GM03348 (cell line): ENCODE measurements at places on chromosomes 6 and 20.
A peak's percentile ranks its signal among the peaks of the same experiment; 100 is the strongest.

GRCh38 chr20:21270806-21271205, 32.3 kb upstream of the XRN2 start:
- DNase-seq: no peak

DNA sequence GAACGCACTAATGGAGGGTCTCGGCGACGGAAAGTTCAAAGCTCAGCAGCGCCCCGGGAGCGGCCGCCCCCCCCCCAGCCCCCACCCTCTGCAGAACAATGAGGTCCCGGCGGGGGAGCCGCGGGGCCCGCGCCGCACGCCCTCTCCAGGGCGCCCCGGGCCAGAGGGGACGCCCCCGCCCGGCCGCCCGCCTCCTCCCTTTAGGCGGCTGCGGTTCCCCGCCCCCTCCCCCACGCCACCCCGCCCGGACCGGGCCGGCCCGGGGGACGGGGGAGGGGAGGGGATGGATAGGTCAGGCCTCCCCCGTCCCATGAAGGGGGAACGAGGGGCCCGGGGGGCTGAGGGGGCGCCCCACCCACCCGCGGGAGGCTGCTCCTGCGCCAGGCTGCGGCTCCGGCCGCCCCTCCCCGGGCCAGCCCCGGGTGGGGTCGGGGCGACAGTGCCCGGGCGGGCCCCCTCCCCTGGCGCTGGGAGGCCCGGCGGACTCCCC, 1.5 kb downstream of the NOL4L start:
- peak; percentile 35 for DNase-seq

- peak; percentile 76 for DNase-seq
Measured at GRCh38 chr6:45423111-45423823, 45.5 kb upstream of the SUPT3H start.

DNA sequence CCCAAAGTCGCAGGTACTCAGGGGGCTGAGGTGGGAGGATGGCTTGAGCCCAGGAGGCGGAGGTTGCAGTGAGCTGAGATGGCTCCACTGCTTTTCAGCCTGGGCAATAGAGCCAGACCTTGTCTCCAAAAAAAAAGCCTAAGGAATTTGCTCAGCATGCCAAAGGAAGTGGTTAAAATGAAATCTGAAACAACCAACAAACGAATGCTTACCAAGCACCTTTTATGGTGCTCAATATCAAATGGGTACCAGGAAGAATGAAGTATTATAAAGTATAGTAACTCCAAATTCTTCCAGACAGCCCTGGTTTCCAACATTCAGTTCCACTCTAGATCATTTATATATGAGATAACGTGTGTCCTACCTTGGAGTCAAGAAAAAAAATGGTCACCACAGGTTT, 14.0 kb downstream of the GMDS start:
- DNase-seq: peak; percentile 23

GRCh38 chr20:58481481-58482021, 33.6 kb downstream of the APCDD1L start:
- DNase-seq: peak; percentile 85

GRCh38 chr6:167770291-167770955, 56.3 kb upstream of the AFDN start:
- no peak for DNase-seq

GRCh38 chr6:25703005-25703404, 51.0 kb downstream of the SCGN start:
- no peak for DNase-seq

DNA sequence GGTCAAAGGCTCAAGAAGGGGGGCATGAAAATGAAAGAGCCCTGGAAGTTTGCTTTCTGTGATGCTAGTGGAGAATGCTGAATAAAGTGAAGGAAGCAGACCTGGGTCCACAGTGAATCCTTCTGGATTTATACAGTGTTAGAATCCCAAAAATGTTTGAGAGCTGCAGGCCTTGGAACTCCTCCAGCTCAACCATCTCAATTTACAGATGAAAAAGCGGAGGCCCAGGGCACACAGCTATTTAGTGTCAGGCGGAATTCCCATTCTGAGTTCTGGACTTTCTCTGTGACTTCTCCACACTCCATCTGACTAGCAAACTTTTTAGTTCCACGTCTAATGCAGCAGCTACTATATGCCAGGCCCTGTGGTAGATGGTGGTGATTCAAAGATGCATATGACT, 1.5 kb upstream of the PRSS35 start:
- DNase-seq: no peak

- DNase-seq: no peak
Measured at GRCh38 chr6:106133040-106133439, 46.9 kb downstream of the PRDM1 start.

GRCh38 chr20:25549843-25550477, 35.4 kb downstream of the NINL start:
- peak; percentile 56 for DNase-seq

GRCh38 chr20:49916146-49917002, 1.0 kb upstream of the SPATA2 start:
- DNase-seq: no peak

- no peak for DNase-seq
Measured at GRCh38 chr20:16555754-16556153, 17.5 kb downstream of the KIF16B start.

DNA sequence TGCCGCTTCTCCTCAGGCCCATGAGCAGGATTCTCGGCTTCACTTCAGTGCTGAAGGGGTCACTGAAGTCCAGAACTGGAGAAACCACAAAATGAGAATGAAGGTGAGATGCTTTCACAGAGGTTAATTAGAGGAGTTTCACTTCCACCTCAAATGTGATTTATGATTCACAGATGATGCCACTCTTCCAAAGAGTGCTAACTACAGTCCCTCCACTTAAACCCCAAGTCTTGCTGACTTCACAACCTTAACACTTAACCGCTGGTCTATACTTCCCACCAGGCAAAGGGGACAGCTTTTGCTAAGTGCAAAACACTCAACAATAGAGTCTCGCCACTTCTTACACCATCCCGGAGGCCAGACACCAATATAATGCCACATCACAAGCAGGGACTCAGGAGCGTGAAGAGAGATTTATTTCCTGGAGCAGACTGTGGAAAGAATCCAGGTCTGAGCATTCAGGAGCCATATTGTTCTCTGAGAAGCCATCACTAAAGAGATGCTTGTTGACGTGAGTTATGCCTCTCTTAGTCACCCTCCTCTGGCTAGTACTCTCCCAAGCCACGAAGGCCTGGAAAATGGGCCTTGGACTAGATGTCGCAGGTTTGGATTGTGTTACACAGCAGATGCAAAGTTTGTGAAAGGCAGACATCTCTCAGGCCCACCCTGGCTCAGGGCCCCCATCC, 24.4 kb downstream of the RRAGD start:
- no peak for DNase-seq

- DNase-seq: no peak
Measured at GRCh38 chr6:105882828-105883227, 203.3 kb upstream of the PRDM1 start.

- DNase-seq: no peak
Measured at GRCh38 chr6:166395351-166395750, 12.6 kb upstream of the MPC1 start.

DNA sequence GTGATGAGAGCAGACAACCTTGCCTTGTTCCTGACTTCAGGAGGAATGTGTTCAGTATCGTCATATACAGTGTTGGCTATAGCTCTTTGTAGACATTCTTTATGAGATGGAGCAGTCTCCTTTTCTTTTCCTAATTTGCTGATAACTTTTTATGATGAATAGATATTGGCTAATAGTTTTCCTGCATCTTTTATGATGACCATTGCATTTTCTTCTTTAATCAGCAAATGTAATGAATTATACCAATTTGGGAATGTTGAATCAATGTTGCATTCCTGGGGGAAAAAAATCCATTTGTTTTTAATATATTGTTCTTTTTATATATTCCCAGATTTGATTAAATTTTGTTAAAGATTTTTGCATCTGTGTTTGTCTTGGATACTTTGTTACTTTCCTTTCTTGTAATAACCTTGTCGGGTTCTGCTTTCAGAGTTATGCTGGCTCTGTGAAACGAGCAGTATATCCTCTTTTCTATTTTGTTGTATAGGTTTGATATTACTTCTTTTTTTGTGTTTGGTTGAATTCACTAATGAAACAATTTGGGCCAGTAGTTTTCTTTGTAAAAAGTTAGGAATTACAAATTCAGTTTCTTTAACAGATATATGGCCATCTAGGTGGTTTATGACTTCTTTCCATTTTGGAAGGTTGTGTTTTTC, 23.9 kb downstream of the KDM1B start:
- DNase-seq: no peak

- peak; percentile 95 for DNase-seq
Measured at GRCh38 chr6:33633462-33634158, 12.5 kb downstream of the ITPR3 start.

GRCh38 chr6:16302721-16303552, 64.5 kb downstream of the GMPR start:
- no peak for DNase-seq

DNA sequence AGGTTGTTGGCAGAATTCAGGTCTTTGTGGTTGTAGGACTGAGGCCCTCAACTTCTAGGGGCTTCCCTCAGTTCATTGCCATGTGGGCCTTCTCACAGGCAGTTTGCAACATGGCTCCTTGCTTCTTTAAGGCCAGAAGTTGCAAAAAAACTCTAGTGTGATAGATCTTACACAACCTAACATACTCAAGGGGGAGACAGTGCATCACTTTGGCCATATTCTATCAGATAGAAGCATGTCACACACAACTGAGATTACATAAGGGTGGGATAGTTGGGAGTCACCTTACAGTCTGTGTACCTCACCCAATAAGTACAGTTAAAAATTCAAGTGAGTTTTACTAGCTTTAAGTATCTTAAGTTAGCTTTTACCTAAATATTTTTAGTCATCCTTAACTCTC, 1.6 kb downstream of the SIRPD start:
- DNase-seq: no peak

- peak; percentile 94 for DNase-seq
Measured at GRCh38 chr20:63009045-63009961, 2.5 kb upstream of the BHLHE23 start.

- no peak for DNase-seq
Measured at GRCh38 chr20:13110796-13111195, 102.0 kb downstream of the SPTLC3 start.

DNA sequence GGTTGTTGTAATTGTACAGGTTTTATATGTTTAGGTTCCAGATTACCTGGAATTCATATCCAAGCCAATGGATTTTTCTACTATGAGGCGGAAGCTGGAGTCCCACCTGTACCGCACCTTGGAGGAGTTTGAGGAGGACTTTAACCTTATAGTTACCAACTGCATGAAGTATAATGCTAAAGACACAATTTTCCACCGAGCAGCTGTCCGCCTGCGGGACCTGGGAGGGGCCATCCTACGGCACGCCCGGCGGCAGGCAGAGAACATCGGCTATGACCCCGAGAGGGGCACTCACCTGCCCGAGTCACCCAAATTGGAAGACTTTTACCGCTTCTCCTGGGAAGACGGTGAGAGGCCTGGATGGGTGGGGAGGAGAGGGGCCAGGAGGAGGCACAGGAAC, 13.6 kb downstream of the BRPF3 start:
- no peak for DNase-seq

DNA sequence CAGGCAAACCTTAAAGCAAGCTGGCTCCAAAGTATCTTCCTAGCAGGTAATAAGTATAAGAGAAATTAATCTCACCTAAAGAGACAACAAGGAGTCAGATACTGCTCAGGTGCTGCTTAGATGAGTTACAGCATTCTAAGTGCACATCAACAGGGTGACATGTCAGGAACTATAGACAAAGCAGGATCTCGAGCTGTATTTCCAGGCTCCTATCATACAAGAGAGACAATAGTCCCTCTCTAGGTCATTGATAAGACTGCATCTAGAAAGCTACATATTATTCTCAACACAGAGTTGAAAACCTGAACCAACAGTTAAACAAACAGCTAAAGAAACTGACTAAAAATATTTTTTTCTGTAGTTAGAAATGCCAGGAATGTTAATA, 3.9 kb downstream of the PTPRK start:
- DNase-seq: peak; percentile 13

- no peak for DNase-seq
Measured at GRCh38 chr6:18491308-18492045, 104.3 kb downstream of the RNF144B start.

- DNase-seq: no peak
Measured at GRCh38 chr20:43961541-43962471, 47.2 kb downstream of the TOX2 start.

- DNase-seq: no peak
Measured at GRCh38 chr6:124753562-124754105, 208.6 kb upstream of the RNF217 start.

DNA sequence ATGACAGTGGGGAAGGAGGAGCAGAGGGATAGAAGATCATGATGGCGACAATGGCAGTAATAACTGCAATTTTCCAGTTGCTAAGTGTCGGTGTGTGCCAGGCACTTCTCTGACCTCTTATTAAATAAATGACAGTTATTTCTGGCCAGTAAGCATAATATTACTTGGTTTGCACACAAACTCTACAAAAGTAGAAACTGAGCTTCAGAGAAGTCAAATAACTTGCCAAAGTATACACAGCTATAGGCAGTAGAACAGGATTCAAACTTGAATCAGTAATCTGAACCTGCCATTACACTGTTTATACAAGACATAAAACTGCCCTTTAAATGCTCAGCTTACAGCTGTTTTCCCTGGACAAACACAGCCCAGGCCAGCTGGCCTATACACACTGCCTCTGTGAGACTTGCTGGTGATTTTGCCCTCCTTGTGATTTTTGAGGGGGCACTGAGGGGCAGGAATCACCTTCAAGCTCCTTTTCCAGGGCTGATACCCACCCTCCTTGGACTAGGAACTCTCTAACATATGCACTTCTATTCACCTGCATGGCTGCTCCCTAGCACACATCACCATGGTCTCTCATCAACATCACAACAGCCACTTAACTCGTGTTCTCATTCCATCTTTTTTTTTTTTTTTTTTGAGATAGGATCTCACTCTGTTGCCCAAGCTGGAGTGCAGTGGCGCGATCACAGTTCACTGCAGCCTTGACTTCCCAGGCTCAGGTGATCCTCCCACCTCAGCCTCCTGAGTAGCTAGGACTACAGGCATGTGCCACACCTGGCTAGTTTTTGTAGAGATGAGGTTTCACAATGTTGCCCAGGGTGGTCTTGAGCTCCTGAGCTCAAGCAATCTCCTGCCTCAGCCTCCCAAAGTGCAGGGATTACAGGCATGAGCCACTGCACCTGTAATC, 63.6 kb downstream of the SLC23A2 start:
- no peak for DNase-seq

DNA sequence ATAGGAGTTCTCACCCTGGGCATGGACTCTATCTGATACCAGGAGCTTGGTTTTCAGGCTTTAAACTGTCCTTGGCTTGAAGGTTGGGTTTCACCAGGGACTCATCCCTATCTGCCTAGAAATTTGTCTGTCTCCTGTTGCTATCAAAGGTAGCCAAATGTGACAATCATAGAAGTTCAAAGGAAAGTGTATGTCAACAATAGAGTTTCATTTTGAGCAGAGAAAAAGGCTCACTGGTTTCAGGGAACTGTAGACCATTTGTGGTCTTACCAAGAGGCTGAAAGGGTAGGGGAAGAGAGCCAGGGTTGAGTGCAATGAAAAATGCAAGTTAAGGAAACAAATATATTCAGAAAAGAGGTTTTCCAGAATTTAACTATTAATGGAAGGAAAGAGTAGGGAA, 966.8 kb upstream of the CITED2 start:
- no peak for DNase-seq

GRCh38 chr6:160912411-160912810, 79.2 kb upstream of the MAP3K4 start:
- DNase-seq: no peak
